Stimulated activated CD8-positive, alpha-beta memory T cell treated with anti-CD3 and anti-CD28 coated beads, Interleukin-4, amount 100 ng/mL, for 1 hour (primary cell): ENCODE measurements at places on chromosomes 2 and 18.

- no peak for DNase-seq
These were observed 1.7 kb downstream of the PAX3 start for GRCh38 chr2:222296911-222297599.

- DNase-seq, result no peak
These were observed 6.8 kb upstream of the CTAGE1 start for GRCh38 chr18:22424565-22424963.

- DNase-seq, result no peak
These were observed 13.6 kb upstream of the IRS1 start for GRCh38 chr2:226813148-226813701.

GRCh38 chr18:46767217-46767616 lies 10.4 kb upstream of the ST8SIA5 start:
- DNase-seq, result no peak

DNA sequence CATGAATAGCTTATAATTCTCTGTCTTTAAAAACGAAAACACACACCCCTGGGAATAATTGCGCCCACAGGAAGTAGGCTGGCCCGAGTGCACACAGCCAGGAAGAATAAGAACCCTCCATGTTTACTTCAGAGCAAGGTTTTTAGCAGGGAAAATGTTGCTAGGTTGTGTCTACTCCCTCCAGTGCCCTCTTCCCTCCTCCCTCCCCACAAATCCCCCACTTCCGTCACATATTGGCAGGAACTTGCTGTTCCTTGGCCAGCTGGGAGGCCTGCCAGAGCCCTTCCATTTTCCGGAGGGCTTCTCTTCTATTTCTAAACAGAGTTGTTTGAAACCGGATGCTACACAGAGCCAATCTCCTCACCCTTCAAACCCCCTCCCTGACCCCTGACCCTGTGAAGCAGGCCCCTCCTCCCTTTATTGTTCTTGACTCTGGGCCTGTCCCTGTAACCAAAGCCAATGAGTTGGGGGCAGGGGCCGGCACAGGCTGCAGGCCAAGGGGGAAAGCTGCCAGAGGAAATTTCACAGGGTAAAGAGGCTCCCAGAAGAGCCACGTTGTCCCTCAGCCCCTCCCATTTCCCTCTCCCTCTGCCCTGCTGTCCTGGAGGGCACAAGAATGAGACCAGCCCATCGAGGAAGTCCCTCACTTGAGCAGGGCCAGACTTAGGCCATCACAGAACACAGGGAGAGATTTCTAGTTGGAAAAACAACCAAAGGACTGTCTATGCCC lies 49.8 kb upstream of the LGALSL start:
- no peak for DNase-seq

DNA sequence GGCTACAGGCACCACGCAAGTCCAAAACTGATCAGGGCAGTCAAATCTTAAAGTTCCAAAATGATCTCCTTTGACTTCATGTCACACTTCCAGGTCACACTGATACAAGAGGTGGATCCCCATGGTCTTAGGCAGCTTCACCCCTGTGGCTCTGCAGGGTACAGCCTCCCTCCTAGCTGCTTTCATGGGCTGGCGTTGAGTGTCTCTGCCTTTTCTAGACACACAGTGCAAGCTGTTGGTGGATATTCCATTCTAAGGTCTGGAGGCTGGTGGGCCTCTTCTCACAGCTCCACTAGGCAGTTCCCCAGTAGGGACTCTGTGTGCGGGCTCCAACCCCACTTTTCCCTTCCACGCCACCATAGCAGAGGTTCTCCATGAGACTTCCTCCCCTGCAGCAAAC lies 838.2 kb upstream of the CHAC2 start:
- no peak for DNase-seq

GRCh38 chr18:27861539-27861938 lies 315.4 kb downstream of the CDH2 start:
- no peak for DNase-seq

DNA sequence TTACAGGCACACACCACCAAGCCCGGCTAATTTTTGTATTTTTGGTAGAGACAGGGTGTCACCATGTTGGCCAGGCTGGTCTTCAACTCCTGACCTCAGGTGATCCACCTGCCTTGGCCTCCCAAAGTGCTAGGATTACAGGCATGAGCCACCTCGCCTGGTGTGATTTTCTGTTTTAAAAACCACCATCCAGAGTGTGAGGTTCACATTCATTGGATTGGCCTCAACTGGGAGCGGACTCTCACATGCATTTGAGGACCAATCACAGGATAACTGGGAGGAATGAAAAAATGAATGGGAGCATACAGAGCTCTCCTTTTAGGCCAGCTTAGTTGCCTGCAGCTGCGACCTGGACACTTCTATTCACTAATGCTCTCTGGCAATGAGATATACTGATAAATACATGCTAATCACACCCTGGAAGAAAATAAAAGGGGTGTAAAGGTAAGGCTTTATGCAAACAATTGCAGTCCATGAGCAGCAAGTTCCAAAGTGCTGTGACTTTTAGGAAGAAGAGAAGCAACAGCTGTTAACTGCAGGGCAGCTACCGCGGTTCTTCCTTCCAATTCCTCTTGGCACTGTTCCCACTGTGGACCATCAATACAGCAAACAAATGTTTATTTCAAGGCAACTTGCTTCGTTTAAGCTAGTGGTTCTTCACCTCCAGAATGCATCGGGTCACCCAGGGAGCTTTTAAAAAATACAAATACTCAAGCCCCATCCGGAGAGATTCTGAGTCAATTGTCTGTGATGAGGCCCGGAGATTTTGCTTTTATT lies 49.5 kb upstream of the FZD5 start:
- no peak for DNase-seq

- DNase-seq, result no peak
These were observed 594.8 kb downstream of the METTL4 start for GRCh38 chr18:1976484-1976883.

GRCh38 chr2:229888031-229888430 lies 33.8 kb downstream of the TRIP12 start:
- DNase-seq, result no peak

DNA sequence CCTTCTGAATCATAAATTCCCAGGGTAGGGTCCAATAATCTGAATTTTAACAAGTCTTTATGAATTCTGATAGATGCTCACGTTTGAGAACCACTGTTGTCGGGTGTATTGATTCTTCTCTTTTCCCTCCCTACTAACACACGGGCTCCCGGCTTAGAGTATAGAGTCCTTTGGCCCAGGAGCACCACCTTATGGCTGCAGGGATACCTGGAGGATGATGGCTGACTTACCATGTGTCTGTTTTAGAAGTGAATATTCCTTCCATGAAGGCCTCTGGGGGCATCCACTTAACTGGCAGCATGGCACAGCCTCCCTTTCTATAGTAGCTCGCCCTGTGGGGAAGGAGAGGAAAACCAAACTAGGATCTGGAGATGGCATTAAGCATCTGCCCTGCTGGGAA lies 91.7 kb downstream of the CLIP4 start:
- no peak for DNase-seq

- DNase-seq, result no peak
These were observed 120.5 kb upstream of the HS6ST1 start for GRCh38 chr2:128439031-128439790.

- DNase-seq, result no peak
These were observed 170.2 kb downstream of the TPGS2 start for GRCh38 chr18:36658611-36659010.

- no peak for DNase-seq
These were observed 9.6 kb upstream of the DPYSL5 start for GRCh38 chr2:26838121-26838906.

DNA sequence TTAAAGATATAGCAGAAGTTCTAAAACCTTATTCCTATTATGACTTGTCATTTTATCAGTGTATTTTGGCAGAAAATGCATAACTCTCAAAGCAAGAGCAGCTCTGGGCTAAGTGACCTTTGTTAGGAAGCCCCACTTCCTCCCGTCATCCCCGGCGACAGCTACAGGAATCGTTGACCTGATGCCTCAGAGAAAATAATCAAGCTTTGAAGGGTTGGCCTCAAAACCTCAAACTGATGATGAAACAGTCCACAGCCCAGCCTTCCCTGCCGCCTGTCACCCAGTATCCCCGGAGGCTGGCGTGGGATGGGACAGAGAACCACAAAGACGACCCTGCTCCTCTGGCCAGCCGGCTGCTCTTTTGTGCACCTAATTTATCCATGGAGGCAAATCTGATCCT lies 65.3 kb downstream of the KCNF1 start:
- no peak for DNase-seq

GRCh38 chr2:177758591-177759371 lies 313.8 kb downstream of the PDE11A start:
- no peak for DNase-seq

GRCh38 chr2:7648221-7648795 lies 731.1 kb downstream of the RNF144A start:
- no peak for DNase-seq

GRCh38 chr2:16647992-16648617 lies 17.5 kb downstream of the CYRIA start:
- DNase-seq, result no peak

GRCh38 chr2:97766567-97766966 lies 53.2 kb downstream of the ZAP70 start:
- no peak for DNase-seq

DNA sequence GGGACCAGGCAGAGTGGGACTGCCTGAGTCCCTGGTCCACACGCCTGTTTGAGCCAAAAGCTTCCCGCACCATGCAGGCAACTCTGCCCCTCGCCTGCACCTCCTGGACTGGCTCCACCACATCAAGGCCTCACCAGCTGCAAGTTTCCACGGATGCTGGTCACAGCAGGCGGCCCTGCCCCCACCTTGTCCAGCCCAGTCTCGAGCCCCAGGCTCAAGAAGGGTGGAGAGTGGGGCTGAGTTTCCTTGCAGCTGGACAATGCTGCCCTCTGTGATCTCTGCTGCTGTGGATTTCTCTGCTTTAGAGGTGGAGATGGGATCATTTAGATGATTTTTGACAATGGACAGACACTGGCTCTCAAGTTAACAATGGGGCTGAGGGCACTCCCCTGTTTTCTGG lies 74.9 kb downstream of the MTCL1 start:
- no peak for DNase-seq

DNA sequence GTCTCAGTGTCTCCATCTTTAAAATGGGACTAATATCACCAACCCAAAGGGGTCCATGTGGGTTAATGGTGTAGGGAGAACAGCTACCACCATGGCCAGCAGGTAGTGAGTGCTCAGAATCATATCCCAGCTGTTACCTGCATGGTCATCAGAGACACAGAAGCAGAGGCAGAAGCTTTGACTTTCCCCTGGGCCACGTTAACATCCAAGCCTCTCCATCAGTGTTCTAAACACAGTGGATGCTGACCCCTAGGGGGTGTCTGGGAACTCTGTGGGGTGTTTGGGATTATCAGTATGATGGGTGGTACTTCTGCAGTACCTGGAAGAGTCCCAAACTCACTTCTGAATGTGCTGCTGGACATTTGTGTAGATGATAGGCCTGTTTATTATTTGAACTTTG lies 93.6 kb downstream of the GYPC start:
- no peak for DNase-seq

- DNase-seq, result no peak
These were observed 6.1 kb downstream of the NCKAP1 start for GRCh38 chr2:183031911-183032794.

DNA sequence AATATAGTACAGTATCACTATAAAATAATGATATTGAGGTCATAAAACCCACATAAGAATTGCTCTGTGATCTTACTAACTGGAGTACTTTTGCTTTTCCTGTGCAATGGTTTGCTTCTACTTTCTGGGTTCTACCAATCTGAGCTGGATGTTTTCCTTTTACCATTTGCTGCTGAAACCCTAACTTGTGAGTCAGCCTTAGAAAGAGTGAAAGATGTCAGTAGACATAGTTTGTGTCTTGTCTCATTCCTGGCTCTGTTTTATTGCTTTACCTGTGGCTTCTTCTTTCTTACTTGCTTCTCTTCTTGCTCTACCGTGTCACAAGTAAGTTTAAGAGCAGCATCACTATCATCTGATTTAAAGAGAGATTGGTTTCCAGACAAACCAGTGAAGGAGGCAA lies 61.0 kb downstream of the MBD2 start:
- DNase-seq, result no peak

DNA sequence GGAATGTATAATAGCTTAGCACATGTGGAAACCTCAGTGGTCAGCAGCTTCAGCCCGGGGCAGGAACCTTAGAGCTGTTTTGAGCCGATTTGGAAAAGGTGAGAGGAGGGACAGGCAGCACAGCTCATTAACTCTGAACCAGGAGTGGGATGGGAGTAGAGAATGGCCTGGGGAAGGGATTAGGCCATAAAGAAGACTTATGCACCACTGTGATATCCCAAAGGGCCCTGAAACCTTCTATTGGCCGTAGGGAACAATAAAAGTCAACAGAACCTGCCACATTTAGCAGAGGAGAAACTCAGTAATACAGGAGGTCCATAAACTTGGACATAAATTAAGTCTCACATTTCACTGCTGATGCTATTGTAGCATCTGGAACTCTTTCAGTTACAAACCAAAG lies 124.2 kb upstream of the REV1 start:
- DNase-seq, result no peak

DNA sequence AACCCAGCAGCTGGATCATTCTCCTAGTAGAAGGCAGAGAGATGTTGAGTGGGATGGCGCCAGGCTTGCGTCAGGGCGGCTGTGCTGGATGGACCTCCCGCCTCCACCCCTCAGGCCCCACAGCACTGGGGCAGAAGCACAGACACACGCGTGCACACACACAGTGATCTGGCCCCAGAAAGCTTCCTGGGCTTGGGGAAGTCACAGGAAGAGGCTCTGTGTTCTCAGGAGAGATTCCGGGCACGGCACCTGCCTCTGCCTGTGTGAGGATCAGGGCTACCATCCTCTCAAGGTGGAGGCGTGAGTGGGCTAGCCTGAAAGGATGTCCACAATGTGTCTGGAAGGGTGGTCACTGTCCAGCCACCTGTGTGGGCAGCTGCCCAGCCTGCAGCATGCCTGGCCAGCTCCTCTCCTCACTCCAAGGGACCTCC lies 229.8 kb upstream of the HS6ST1 start:
- no peak for DNase-seq

DNA sequence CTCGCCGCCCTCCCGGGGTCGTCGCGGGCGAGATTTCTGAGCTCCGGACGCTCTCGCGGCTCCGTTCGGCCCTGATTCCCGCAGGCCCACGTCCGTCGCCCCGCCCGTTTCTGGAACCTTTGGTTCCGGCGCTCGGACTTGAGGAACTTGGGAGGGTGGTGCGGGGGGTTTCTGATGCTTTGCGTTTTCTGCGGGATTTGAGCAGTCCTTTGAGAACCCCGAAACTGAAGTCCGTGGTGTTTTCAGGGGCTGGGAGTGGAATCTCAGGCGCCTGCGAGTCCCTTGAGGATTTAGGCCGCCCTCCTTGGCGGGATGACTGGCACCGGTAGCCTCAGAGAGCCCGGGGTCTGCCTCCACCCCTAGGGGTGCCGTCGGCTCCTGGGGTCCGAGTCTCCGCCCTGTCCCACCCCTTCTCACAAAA lies 336 bp downstream of the THNSL2 start:
- DNase-seq, result no peak

DNA sequence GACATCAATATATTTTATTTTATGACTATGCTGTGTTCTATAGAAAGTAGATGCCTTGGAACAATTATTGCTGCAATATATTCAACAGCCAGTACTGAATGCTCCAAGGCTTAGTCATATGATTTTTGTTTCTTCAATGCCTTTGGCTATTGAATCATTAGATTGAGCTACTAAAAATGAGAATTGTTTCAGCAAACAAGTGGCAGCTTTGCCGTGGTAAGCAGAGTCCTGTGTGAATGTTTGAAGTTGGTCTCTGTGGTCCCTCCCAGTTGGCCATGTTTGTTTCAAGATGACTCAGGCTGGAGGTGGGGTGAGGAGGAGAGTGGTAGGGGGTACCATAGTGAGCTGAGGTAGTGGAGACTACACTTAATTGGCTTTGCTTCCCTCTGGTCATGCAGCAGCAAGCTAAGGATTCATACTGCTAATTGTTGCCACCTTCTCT lies 198.6 kb upstream of the EPAS1 start:
- no peak for DNase-seq
